ENCODE measurements at places on chromosomes 1 and 21.

- no peak for DNase-seq
These were observed 346.6 kb upstream of the KAZN start for GRCh38 chr1:14251871-14252270.

GRCh38 chr21:39788383-39788782, 43.4 kb downstream of the IGSF5 start:
- DNase-seq, result peak; percentile 37

DNA sequence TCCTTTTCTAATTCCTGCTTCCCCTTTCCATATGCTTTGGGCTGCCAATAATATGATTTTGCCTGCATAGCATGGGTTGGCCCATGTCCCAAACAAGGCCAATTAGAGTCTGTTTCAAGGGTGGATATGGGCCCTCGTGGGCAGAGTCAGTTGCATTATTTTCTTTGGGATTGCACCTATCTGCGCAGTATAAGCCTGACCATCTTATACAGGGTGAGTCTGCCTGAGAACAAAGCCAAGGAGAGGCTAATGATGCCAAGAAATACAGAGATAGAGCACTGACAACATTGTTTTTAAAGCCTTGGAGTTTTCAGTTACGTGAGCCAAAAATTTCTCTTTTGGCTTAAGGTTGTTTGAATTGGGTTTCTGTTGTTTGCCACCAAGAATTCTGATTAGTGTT, 18.6 kb downstream of the OVAAL start:
- no peak for DNase-seq

GRCh38 chr1:31617916-31618746, 642 bp downstream of the HCRTR1 start:
- DNase-seq, result no peak

GRCh38 chr1:209368864-209369598, 214.5 kb upstream of the CAMK1G start:
- DNase-seq, result peak; percentile 97

- no peak for DNase-seq
These were observed 251.0 kb downstream of the PTPRU start for GRCh38 chr1:29487291-29487690.
